DMS79 (cell line): ENCODE measurements at places on chromosomes 12 and 14.

- no peak for DNase-seq
Measured at GRCh38 chr14:52124791-52125684, 56.2 kb upstream of the NID2 start.

GRCh38 chr12:54059668-54060067 lies 6.0 kb downstream of the HOXC4 start:
- DNase-seq, result no peak

DNA sequence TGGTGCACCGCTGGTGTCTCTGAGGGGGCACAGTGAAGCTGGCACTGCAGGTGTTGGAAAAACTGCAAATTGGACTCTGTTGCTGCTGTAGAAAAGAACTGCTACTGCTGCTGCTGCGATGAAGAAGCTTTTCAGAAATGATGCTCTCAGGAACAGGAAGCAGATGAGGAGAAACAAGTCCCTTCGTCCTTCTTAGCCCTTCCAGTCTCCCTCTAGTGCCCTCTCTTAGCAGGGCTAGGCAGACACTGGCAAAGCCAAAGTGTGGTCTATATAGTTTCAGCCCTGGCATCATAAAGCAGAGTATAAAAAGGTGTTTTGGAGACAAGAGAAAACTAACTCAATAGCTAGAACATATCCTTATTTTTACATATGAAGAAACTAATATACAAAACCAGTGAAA lies 174.5 kb downstream of the MYRFL start:
- no peak for DNase-seq

DNA sequence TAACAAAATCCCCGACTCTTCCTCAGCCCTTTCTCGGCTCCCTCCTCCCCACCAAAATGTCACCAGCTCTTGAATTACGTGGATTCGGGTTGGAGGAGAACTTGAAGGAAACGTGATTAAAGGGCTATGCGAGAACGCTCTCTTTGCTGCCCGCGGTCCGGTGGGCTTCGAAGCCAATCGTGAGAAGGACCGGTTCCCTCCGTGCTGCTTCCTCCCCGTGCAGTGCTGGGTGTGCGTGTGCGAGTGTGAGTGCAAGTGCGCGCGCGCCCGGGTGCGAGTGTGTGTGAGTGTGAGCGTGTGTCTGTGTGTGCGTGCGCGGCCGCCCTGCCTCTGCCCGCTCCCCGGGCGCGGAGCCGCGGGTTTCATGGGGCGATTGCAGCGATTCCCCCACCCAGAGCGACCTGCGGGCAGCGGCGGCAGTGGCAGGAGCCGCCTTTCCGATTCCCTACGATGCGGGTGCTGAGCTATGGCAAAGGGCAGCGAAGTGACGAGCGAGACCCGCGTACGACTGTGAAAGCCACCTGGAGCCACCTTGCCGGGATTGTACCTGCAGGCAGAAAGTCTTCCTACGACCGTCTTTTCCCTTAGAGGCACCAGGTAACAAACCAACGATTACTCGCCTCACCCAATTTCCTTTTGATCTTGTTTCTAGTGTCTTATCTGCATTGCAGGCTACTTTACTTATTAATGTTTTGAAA lies 1.4 kb downstream of the LRFN5 start:
- peak; percentile 79 for DNase-seq

DNA sequence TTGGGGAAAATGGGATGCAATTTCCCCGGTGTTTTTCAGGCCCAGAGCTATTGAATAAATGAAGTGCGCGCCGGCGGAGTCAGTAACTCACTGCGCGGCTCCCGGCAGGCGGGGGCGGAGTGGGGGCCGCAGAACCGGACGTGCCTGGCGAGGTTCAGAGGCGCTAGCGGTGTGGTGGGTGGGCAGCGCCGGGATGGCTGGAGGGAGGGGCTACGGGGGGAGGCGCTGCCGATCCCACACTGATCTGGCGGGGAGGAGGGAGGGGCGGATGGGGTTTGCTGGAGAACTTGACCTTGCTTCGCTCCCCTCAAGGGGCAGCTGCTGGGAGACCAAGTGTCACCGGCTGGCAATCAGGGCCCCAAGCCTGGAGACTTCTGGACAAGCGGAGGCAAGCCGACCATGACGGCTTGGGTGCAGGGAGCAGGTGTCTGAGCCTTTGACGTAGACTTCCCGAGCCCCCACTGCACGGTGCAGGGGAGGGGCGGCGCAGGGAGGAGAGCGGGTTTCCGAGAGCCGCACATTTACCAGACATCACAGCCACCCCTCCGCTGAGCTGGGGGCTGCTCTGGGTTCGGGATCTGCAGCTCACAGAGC lies 174.1 kb upstream of the RTL1 start:
- DNase-seq, result peak; percentile 75

DNA sequence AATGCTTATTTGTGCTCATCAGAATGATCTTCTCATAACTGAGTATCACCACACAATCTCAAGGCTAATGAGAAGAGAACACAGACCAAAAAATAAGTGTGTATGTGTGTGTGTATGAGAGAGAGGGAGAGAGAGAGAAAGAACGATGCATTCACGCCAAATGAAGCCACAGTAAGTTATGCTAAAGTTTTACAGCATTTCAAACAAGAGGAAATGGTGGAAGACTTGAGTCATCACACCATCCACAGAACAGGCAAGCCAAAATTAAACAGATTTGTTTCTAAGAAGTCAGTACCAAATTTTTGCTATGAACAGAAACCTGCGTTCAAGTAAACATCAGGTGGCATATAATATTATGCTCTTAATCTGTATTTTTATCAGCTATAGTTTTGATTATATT lies 141.2 kb downstream of the MED13L start:
- DNase-seq, result no peak

DNA sequence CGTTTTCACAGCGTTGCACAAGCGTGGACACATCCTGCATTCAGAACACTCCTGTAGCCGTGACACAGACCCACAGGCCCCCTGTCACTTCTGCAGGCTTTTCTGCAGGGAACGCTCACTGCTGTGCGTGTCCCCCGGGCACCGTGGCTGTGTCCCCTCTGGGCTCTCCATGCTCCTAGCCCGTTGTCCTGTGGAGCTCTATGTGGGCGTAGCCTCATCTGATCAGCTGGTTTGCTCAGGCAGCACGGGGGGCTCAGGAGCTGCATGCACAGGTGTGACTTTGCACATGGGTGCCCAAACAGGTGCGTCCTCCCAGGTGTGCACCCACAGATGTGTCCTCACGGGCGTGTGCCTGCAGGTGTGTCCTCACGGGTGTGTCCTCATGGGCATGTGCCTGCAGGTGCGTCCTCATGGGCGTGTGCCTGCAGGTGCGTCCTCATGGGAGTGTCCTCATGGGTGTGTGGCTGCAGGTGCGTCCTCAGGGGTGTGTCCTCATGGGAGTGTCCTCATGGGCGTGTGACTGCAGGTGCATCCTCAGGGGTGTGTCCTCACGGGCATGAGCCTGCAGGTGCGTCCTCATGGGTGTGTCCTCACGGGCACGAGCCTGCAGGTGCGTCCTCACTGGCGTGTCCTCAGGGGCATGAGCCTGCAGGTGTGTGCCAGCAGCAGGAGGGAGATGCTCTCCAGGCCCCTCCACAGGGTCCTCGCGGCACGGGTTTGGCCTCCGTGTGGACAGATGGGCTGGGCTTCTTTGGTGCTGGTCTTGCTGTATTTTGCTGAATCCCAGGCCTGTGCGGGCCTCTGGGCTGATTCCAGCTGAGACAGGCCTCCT lies 17.5 kb downstream of the MTA1 start:
- DNase-seq, result no peak

GRCh38 chr12:57112492-57113294 lies 1.5 kb upstream of the STAT6 start:
- no peak for DNase-seq

DNA sequence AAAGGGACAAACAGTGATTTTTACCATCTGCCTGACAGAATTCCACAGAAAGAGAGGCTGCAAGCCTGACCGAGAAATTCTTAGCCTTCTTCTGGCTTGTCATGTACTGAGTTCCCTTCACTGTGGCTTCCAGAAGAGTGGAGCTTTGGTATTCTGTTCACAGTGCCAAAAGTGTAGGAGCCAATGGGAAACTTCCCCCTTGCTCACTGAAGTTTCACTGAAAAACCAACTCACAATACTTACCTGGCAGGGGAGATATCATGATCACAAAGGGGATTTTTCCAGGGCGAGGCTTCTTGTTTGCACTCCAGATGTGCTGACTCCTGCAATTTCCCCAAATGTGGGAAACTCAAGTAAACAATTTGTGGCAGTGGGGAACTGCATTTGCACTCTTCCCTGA lies 31.7 kb upstream of the MMP19 start:
- DNase-seq, result no peak

DNA sequence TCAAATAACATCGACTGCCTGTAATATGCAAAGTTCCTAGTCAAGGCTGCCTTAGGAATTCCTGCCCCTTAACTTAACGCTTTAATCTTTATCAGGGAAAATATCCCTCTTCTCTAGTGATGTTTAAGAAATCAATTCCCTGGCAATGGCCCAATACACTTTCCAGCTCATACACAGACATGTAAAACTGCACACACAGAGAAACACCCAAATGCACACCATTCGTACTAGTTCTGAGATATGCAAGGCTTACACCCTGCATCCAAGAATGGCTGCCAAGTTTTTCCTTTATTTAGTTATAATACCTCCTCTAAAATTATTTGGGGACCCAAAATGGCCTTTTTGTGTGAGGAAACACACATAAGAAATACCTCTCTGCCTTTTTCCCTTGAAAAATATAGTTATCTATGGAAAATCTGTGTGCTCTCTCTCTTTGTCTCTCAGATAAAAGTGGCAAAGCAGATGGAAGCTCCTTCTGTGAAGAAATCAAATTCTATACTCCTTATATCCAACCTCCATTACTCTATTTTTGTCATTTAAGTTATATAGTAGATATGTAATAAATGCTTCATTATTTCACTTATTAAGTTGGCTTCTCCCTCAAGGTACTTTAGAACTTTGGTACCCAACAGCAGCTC lies 120.0 kb upstream of the MDM1 start:
- DNase-seq, result no peak

- no peak for DNase-seq
Measured at GRCh38 chr14:31297112-31297511, 89.5 kb upstream of the HECTD1 start.

- DNase-seq, result no peak
Measured at GRCh38 chr12:57993834-57994233, 52.5 kb downstream of the ATP23 start.

DNA sequence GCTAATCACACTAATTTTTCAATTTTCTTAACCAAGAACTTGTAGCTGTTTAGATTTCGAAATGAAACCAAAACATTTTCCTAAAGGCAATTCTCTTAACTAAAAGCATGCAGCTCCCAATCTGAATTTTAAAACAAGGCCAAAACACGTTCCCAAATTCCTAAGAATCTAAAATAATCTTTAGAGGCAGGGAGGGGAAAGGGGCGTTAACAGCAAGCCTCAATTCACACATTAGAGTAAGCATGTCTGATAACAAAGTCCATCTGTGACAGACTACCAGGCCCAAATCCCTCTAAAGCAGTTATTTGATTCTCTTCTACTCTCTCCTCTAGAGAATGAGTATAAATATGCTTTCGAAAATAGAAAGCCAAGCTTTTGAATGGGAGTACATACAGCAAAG lies 754 bp downstream of the ATG14 start:
- DNase-seq, result no peak

GRCh38 chr12:128170181-128170580 lies 96.8 kb upstream of the TMEM132C start:
- no peak for DNase-seq

GRCh38 chr12:55652352-55652751 lies 15.7 kb downstream of the OR10P1 start:
- no peak for DNase-seq

DNA sequence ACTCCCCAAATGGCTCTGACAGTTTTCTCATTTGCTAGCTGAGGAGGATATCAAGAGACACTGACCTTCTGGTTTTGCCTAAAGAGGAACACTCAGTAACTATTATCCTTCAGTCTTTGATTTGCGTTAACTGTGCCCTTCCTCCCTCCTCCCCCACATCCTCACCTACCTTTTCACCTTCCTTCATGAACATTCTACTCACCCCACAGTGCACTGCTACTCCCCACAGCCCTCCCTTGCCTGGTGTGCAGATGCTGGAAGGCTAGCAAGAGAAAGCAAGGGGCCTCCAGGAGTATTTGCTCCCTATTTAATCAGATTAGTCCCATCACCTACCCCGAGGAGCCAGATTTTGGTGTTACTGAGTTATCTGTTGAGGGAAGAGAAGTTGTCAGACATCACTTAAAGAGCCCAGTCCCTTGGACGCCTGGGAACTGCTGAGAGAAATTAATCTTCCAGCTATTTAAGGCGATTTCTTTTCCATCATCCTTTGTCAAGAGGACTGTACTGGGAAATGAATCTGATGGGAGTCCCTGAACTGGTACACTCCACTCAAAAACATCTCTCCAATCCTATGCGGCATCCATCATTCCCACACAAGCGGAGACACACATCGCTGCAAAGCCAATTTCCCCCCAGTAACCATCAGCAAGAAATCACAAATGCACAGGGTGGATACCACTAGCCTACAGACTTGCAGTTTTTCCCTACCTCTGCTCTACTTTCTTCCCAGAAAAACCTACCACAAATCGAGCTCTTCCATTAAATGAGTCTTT lies 11.5 kb downstream of the PSMB5 start:
- no peak for DNase-seq

GRCh38 chr12:85949253-85949652 lies 75.2 kb downstream of the NTS start:
- DNase-seq, result no peak

DNA sequence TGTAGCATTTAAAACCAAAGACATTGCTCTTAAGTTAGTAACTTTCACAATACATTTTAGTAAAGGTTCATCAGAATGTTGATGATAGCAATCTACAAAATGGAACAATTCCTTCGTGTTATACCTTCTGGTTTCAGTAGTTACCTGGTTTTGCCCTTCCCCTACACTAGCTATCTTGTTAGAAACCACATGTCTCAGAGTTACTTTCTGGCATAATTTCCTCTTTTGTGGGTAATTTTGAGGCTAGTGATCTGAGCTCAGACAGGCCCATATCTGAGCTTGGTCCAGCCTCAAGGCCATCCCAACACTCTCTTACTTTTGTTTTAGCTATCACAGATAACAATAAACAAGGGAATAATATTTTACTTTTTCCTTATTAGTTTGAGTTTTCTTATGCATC lies 196.9 kb downstream of the KITLG start:
- DNase-seq, result no peak

DNA sequence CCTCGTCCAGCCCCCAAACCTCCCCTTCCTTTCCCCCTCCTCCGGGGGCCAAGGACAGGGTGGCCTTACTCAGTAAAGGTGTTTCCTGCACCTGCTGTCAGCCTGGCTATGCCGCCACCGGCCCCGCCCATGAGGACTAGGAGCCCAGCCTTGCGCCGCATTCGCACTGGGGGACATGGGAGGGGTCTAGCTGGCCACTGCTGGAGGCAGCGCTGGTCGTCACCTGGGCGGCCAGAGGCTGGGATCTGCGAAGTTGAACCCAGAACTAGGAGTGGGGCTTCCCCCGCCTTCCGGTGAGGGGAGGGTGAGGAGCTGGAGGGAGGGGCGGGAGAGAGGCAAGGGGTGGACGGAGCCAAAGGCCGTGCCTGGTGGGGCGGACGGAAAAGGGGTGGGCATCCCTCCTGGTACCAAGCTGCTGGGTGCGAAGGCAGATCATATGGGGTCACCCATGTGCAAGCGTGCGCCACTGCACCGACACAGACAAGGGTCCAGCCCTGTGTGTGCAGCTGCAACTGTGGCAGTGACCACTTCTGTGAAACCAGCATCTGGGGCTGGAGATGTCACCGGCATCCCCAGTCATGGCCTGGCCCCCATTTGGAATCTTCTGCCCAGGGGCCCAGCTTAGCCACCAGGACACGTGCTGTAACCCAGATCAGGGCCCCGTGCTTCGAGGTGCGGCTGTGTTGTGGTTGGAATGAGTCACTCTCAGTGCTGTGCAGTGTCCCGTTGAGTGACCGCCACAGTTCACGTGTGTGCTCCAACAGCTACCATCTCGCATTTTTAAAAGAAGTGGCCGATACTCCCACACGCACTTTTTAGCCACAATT lies 8.5 kb downstream of the AMN start:
- DNase-seq, result no peak
